ENCODE measurements at places on chromosomes 4 and X.

- DNase-seq = no peak
These were observed 389 bp upstream of the CCSER1 start for GRCh38 chr4:90126805-90127204.

GRCh38 chrX:7801711-7802110, 41.3 kb upstream of the VCX start:
- DNase-seq = no peak

DNA sequence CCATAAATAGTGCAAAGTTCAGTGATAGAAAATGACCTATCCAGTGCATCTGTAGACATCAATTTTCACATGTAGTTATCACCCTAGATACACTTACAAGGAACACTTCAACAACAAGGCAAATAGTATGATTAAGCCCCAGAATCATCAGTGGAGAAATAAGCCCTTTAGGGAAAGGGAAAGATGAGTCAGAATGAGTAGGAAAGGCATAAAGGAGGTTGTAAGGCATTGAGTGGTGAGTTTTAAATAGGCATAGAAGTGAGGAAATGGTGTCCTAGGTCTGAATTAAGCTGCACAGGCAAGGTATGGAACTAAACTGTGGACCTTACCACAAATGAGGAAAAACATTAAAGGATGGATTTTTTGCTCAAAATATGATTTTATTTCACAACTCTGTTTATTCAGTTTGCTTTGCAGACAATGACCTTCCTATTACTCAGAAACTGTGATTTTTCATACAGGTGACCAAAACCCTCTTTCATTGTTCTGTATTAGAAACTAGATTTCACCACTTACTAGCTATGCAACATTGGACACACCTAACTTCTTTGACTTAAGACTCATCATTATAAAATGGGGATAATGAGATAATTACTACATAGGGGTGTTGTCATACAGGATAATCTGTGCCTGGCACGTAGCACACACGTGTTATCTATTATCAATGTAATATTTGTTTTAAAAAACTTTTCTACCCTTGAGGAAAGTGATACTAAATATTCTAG, 57.0 kb upstream of the MAP9 start:
- DNase-seq = no peak

DNA sequence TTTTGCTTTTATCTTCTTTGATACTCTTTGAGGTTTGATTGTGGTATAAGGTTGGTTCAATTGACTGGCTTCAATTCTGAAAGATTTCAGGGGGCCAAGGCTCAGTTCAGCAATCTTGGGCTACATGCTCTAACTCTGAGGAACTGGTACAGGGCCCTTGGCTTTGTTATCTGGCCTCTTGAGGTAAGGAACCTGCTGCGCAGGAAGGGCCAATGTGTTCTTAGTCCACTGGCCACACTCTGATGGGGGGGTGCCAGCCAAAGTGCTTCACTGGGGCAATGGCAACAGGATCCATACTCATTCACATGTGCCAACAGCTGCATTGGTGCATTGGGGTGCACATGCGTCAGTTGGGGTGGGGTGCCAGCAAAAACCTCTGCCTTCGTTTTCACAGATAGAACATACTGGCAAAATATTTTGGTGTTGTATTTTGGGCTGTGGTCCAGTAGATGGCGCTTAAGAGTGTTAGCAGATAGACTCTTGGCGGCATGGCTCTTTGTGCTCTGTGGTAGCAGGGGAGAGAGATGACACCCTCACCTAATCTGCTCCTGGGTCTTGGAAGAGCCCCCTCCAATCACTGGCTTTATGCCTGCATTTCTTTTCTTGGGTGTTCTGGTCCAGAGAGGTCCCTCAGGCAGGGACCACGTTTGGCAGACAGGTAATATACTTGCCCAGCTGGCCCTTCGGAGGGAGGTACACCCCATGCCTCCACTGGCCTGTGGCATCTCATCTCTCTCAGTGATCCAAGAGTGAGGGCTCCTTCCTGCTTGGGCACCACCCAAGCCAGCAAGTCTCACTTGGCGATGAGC, 42.9 kb downstream of the NDST3 start:
- DNase-seq = no peak

DNA sequence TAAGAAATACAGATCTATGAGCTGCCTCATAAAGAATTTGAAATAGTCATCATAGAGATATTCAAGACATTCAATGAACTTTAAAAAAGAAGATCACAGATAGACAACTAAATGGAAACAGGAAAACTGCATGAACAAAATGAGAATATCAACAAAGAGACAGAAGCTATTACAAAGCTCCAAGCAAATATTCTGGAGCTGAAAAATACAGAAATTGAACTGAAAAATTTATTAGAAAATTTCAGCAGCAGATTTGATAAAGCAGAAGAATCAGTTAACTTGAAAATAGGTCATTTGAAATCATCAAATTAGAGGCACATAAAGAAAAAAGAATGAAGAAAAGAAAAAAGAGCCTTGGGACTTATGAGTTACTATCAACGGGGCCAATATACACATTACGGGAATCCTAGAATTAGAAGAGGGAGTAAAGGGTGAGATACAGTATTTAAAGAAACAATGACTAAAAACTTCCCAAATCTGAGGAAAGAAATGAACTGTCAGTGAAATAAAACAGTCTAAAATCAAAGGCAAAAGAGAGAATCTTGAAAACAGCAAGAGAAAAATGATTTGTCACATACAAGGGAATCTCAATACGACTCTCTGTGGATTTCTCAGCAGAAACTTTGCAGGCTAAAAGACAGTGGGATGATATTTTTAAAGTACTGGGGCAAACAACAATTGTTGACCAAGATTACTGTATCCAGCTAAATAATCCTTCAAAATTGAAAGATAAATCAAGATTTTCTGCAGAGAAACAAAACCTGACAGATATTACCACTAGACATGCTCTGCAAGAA, 641.6 kb downstream of the ANKRD50 start:
- DNase-seq = no peak

DNA sequence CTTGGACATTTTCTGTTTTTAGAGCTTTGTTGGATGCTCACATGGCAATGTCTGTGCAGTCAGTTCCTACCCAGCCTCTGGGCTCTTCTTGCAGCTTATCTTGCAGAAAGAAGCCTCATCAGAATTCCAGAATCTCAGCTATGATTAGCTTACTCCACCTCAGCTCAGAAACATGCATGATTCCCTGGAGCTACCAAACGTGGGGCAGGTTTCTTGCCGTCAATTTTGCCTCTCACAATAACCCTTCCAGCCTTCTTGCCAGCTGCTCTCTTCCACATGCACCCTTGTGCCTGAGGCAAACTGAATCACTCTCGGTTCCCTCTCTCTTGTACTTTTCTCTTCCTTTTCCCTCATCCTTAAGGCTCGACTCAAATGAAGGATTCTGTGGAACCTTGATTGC, 141.4 kb downstream of the PTTG2 start:
- no peak for DNase-seq

DNA sequence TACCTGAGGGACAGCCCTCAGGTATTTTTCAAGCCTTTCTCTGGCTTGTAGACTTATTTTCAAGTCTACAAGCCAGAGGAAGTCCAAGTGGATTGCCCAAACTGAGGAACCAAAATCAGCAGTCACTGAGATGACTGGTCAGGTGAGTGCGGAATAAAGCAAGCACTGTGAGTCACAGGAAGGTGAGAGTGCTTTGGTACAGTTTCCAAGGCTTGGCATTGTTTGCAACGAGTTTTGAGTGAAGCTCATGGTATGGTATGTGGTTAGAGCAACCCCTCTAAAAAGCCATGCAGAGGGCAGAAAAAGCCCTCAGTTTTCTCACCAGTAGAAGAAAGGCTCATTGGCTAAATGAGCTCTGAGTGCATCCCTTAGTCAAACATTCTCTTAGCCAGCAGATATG, 112.8 kb upstream of the EOLA2 start:
- no peak for DNase-seq

DNA sequence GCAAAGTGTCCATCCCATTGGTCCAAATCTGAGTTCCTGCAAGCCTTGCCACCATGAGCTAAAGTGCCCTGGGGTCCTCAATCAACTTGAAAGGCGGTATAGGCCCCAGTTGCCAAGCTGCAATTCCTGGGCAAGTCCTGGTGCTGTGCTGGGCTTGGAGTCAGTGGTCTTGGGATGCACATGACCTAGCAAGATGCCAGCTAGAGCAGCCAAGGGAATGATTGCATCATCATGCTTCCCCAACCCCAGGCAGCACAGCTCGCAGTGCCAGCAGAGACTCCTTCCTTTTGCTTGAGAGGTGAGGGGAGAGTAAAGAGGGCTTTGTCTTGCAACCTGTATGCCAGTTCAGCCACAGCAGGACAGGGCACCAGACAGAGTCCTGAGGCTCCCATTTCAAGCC, 50.5 kb downstream of the KCNIP4 start:
- DNase-seq = no peak

DNA sequence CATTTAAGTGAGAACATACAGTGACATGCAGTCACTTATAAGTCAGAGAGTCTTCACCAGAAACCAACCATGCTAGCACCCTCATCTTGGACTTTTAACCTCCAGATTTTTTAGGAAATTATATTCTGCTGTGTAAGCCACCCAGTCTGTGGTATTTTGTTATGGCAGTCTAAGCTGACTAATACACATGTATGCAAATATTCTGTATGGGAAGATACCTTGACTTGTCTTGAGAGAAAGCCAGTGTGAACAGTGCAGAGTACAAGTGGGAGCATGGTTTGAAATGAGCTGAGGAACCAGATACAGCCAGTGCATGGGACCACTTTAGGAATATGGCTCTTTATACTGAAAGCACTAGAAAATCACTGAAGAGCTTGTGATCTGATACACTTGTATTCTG, 110.4 kb upstream of the MAP9 start:
- DNase-seq = no peak

GRCh38 chrX:11254417-11255109, 38.6 kb upstream of the AMELX start:
- DNase-seq = no peak

DNA sequence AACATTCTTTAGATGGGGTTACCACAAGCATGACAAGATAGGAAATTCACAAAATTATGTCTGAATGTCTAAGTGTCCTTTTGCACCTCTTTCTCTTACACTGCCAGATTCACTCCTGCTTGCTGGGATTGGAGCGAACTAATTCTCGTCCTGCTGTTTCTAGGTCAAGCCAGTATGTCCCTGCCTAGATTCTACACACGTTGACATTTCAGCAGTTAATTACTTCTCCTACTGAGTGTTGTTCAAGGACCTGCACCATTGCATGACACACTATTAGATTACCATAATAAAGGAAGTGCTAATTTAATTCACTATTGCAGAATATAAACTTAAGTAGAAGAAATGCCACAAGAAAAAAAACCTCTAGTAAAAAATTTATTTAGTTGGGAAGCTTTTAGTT, 1911.7 kb downstream of the PCDH7 start:
- DNase-seq = no peak

- no peak for DNase-seq
These were observed 90.9 kb downstream of the GC start for GRCh38 chr4:71692963-71693362.

- no peak for DNase-seq
These were observed 17.2 kb upstream of the CENPU start for GRCh38 chr4:184750926-184751584.

DNA sequence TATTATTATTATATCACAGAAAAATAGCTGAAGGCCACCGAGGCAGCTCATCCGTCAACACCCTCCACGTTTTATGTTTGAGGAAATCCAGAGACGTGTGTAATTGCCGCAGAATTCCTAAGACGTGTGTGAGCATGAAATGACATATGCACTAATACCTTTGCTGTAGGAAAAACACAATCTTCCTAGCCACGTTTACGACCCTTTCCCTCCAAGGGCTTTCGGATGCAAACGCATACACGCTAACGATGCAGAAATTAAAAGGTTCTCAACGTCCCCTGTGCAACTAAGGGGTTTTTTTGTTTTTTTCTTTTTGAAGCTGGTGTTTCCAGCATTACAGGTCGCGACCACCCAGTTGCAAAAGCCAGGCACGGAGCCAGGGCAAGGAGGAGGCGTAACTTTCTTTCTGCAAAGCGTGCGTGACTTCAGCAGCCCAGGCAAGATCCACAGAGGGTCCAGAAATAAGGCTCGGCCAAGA, 33.8 kb downstream of the CRLF2 start:
- peak; percentile 61 for DNase-seq

- DNase-seq = no peak
These were observed 64.2 kb upstream of the MAP3K15 start for GRCh38 chrX:19579485-19579884.

- DNase-seq = no peak
These were observed 321.3 kb downstream of the ADGRL3 start for GRCh38 chr4:61521451-61521850.

DNA sequence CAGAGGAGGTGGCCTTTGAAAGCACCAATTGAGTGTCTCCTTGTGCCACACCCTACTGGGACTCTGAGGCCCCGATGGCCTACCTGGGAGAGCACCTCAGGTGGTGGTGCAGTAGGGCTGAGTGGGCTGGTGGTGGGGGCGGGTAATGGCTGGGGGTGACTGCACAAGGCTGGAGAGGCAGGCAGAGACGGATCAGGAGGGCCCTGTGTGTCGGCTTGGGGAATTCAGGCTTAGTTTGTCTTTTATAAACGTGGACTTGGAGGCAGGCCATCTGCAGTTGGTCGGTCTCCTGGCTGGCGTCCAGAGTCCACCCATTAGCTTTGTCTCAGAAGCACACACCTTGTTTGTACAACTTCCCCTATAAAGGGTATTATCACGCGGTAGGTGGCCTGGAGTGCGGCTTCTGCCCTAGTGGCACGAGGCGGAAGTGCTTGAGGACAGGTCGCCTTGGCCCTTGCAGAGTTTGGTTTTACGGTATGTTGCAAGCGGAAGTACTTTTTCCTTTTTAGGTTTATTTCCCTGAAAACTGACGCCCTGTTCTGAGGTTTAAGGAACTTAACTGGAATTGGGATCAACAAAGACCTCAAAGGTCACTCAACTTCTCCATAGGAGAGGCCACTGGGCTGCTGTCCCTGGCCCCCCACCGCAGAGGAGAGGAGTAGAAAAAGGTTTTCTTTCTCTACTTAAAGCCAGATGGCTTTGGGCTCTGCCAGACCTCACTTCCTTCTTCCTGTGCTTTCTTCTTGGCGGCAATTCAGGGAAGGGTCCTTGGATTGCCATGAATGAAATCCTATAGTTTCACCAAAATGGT, 8.0 kb downstream of the TBC1D14 start:
- DNase-seq = peak; percentile 73

DNA sequence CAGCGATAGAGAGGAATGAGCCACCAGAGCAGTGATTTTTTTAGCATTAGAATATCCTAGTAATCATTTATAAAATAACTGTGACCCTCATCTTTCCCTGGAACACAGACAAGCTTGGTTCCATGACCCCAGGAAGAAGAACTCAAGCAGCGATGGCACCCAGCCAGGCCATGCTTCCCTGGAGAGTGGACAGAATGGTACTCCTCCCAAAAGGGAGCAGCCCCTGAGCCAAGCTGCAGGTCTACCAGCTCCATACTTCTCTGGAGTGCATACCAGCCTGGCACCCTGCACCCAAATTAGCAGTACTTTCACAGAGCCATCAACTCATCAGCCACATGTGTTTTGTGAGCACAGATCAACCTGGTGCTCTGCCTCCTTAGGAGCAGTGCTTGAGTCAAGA, 310.9 kb upstream of the PCDH10 start:
- no peak for DNase-seq

- no peak for DNase-seq
These were observed 430.4 kb downstream of the ADGRL3 start for GRCh38 chr4:61630548-61630947.

- no peak for DNase-seq
These were observed 41.6 kb upstream of the HMGB3 start for GRCh38 chrX:150941580-150941979.

- DNase-seq = no peak
These were observed 154.1 kb upstream of the CPEB2 start for GRCh38 chr4:14848229-14848628.

Measured in mesothelial cell of epicardium (in vitro differentiated cells).